Thyroid gland (tissue), 4 donors: ENCODE measurements at places on chromosomes 6 and 20. TPM values are rescaled to one million over a fixed set of nuclear protein-coding genes. Genes with fewer than 3 reads are reported as not detected.

The FOXS1 gene
- total RNA-seq: not detected

DNA sequence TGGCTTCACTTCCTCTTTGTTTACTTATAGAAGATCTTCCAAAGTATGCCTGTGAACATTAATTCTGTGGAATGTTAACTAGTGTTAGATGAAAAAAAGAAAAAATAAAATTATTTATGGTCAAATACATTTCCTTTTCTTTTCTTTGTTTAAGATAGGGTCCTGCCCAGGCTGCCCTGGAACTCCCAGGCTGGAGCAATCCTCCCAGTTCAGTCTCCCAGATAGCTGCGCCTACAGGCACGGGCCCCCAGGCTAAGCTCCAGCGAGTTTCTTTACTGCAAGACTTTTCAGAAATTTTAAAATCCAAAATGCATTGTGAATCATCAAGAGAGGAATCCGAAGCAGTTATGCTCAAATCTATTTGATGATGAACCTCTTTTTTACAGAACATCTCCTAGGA lies 39.3 kb upstream of the IL20RA start:
- no peak for DNase-seq

DNA sequence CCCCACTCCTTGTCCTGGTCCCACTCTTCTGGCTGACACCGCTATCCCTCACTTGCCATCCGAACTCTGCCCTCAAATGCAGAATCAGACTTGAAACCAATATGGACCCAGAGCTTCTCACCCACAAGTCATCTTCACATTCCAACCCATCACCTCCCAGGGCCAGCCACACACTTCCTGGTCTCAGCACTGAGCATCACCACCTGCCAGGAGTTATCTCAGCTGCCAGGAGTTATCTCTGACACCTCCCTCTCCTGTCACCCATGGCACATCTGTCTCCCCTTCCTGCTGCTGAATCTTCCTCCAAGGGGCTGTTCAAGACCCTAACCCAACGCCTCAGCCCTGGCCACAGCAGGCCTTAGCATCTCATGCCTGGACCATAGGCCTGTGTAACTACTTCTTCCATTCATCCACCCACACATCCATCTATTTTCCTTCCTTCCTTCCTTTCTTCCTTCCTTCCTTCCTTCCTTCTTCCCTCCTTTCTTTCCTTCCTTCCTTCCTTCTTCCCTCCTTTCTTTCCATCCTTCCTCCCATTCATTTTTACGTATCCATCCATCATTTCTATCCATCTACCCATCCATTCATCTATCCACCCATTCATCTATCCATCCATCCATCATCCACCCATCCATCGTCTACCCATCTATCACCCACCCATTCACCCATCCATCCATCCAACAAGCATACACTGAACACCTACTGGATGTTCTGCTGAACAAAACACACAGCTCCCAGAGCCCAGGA lies 74.6 kb upstream of the NNAT start:
- DNase-seq: no peak

- no peak for DNase-seq
These were observed 448.0 kb downstream of the EYS start for GRCh38 chr6:65259059-65259458.

GRCh38 chr6:42275376-42276033 lies 57.8 kb upstream of the MRPS10 start:
- no peak for DNase-seq

GRCh38 chr6:40743226-40743625 lies 156.1 kb upstream of the LRFN2 start:
- no peak for DNase-seq

DNA sequence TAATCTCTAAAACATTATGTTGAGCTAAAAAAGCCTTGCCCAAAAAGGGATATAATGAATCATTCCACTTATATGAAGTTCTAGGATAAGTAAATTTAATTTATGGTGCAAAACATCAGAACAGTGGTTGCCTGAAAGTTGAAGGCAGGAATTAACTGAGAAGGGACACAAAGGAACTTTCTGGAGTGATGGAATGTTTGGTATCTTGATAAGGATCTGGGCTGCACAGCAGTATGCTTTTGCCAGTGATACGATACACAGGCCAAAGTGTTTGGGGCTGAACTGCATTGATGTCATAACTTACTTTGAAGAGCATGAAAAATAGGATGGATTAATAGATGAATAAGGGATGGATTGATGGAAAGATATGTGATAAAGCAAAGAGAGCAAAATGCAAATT lies 146.1 kb upstream of the LRFN2 start:
- no peak for DNase-seq

DNA sequence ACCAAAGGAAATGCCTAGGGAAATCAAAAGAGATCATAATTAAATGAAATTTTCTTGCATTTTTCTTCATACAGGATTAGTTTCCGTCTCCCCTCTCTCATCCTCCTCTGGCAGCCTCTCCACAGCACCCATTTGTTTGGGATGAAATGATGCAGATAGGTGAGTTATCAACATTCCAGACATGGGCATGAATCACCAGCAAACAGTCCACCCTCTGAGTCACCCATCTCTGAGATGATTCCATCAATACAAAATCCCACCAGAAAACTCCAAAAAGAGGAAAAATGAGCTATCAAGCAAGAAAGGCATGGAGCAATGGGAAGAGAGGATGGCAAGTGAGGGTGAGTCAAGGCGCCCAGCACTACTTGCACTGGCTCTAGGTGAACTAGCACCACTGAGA lies 11.4 kb downstream of the MC3R start:
- DNase-seq: no peak
